ENCODE measurements at places on chromosomes 2 and 18. TPM values are rescaled to one million over a fixed set of nuclear protein-coding genes. Genes with fewer than 3 reads are reported as not detected.
A peak's percentile ranks its signal among the peaks of the same experiment; 100 is the strongest.

DNA sequence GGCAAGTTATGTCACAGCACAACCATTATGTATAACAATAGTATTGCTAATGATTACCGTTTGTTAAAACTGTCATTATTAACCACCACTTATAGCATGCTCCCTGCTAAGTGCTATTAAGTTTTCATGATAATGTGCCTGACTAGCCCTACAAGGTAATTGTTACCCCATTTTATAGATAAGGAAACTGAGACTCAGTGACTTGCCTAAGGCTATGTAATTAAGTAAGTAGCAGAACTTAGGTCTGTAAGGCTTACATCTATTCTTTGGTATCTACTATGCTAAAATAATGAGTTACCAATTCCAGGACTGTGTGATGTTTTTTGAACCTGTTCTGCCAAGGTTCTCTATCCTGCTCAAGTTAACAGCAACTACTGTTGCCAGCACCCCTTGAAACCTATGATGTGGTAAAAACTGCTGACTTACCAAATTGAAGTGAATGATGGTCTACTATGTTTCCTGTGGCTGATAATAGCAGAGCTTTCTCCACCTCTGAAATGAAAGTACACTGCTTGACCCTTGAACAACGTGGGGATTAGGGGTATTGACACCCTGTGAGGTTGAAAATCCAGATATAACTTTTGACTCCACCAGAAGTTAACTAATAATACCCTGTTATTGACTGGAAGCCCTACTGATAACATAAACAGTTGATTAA lies 18.2 kb downstream of the ACVR2A start:
- DNase-seq = no peak

- DNase-seq = no peak
These were observed 94.8 kb upstream of the HNRNPA3 start for GRCh38 chr2:177117755-177118154.

- no peak for DNase-seq
These were observed 49.7 kb downstream of the STK25 start for GRCh38 chr2:241458687-241459086.

DNA sequence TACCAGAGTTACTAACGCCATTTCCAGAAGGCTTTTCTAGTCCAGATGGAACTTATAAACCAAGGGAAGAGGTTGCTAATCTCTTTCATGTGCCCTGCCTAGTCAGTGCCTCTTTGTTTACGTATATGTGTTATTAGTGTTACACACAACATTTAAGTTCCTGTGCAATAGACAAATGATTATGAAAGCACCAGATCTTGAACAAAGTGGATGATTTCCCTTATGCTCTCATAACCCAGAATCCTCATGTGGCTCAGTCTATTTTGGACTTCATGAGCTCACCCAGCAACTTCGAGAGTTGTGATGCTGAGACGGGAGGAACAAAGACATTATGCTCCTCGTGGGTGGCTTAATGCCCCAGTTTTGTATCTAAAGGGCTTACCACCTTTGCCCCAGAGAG lies 214.4 kb upstream of the SP5 start:
- DNase-seq = no peak

SCYGR4 gene
- not detected for total RNA-seq

GRCh38 chr2:156541706-156542105 lies 105.5 kb downstream of the GPD2 start:
- DNase-seq = no peak

PSMG2 gene
- total RNA-seq = 56.2 TPM

LAPTM4A gene
- 172 TPM for total RNA-seq

ARHGAP28 gene
- 7.6 TPM for total RNA-seq

CCBE1 gene
- 2.9 TPM for total RNA-seq

BCL2L11 gene
- total RNA-seq = 90.1 TPM

DNA sequence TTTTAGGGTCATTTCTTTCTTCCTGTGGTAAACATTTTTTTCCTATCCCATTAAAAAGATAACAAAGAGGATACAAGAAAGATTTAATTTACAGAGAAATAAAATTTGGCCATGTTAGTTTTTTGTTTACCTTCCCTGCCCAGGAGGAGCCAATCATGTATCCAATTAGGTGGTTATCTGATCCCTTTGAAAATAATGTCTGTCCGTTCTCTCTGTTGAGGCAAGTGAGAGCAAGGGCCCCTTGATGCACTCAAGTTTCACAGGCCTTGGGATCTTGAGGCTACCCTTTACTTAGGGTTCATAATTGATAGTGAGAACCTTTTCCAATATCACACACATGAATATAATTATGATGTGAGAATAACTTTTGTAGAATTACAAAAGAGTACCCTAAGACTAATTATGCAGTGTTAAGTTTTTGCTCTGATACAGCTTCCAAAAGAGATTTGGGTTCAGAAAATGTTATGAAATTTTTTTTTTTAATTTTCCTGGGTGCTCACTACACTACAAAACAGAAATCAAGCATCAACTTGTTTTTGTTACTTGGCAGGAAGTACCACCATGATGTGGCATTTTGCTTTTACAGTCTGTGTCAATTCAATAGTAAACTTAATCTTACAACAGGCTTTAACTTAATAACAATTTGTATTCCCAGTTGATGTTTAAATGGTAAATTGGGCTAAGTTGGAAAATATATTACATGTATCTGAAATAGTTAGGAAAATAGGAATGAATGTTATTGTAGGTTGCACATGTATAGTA lies 42.0 kb downstream of the AFTPH start:
- no peak for DNase-seq

GRCh38 chr2:45510701-45511420 lies 100.2 kb downstream of the SRBD1 start:
- no peak for DNase-seq

MAPK4 gene
- 2.2 TPM for total RNA-seq

KIAA2012 gene
- total RNA-seq = not detected

- no peak for DNase-seq
These were observed 76.4 kb downstream of the TANC1 start for GRCh38 chr2:159044804-159045286.

GRCh38 chr2:152189622-152190495 lies 14.3 kb upstream of the STAM2 start:
- DNase-seq = no peak

RGPD3 gene
- total RNA-seq = 0.25 TPM

DPP4 gene
- 15.5 TPM for total RNA-seq

CACNB4 gene
- total RNA-seq = 4.9 TPM

RAB6D gene
- total RNA-seq = not detected

GRCh38 chr2:75432761-75433361 lies 127.9 kb downstream of the EVA1A start:
- no peak for DNase-seq

SH3RF3 gene
- 10.8 TPM for total RNA-seq

KCMF1 gene
- 29.7 TPM for total RNA-seq

KLHL41 gene
- 0.49 TPM for total RNA-seq

GRCh38 chr2:127348426-127349000 lies 39.3 kb downstream of the MAP3K2 start:
- DNase-seq = no peak

MC5R gene
- total RNA-seq = 0.74 TPM

GRCh38 chr2:86298411-86299390 lies 38.7 kb downstream of the REEP1 start:
- no peak for DNase-seq

DNA sequence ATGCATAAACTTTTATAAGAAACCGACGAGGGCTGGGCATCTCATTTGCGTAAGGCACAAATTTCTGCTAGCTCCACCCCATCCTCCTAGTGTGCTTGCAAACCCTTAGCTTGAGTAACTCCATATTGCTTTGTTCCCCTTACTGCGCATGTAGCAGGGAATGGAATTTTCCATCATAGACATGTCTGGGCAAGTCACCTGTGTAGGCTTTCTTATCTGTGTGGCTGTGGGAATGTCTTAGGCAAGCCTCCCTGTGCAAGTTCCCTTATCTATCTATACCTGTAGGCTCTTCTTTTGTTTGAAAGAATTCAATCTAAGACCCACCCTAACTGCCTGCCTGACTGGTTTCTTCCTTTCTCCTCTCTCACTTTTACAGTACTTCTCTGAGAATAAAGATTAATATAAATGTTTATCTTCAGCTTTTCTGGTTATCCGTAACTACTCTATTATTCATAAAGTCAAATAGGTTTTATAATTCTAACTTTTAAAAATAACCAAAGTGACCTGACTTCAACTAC lies 217.6 kb upstream of the FIGN start:
- DNase-seq = no peak

- peak; percentile 79 for DNase-seq
These were observed 54.6 kb downstream of the CYP27C1 start for GRCh38 chr2:127165539-127165935.

DNA sequence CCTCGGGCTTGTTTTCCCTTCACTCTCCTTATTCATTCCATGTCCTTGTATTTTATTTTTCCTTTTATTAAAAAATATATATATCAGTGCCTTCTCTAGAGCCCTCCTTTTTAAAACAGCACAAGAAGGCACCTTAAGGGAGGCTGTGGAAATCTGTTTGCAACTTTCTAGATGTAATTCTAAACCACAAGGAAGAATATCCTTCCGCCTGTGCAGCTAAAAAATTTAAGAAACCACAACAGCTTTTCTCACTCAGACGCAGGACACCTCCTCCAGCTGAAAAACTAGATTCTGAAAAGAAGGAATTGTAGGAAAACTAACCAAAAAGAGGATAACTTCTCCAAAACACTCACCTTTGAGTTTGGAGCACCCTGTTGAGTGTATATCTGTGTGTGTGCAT lies 142.2 kb downstream of the BCL11A start:
- DNase-seq = no peak

- DNase-seq = no peak
These were observed 123.9 kb upstream of the SLC1A4 start for GRCh38 chr2:64865073-64865830.

- no peak for DNase-seq
These were observed 226.0 kb upstream of the TANK start for GRCh38 chr2:160934263-160934662.

DNA sequence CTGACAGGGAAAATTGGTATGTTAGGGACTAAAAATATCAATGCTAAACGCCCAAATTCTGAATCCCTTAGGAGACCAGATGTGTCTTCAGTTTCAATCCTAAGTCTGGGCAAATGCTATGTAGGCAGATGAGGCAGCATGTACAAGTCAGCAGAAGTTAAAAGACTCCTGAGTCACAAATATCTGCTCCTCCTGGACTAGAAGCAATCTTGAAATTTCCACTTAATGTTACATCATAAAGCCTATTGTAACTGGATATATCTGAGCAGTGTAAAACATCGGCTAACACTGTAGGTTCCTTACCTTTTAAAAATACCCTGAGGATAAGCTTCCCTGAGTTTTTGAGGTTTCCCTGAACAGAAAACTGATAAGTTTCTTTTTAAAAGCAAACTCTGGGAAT lies 1087.6 kb upstream of the PIK3C3 start:
- DNase-seq = no peak

DNA sequence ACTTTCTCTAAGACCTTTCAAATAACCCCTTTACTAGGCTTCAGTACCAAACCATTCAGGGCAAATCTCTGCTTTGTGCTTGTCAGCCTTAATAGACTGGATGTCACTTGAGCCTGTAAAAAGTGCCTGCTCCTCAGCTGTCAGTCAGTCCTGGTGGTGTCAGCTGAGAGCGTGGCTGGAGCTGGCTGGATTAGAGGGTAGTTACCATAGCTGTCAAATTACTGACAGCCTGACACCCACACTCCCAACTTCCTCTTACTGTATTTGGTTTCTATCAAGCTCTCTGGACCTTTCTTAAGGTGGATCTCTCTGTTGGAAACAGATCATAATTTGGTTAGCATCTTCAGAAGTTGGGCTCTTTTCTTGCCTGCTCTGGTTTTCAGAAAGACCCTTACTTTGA lies 371.4 kb upstream of the ATP5MC3 start:
- no peak for DNase-seq

- DNase-seq = no peak
These were observed 41.7 kb upstream of the RND3 start for GRCh38 chr2:150528861-150529801.

GRCh38 chr2:60549238-60549927 lies 4.1 kb downstream of the BCL11A start:
- DNase-seq = no peak

DNA sequence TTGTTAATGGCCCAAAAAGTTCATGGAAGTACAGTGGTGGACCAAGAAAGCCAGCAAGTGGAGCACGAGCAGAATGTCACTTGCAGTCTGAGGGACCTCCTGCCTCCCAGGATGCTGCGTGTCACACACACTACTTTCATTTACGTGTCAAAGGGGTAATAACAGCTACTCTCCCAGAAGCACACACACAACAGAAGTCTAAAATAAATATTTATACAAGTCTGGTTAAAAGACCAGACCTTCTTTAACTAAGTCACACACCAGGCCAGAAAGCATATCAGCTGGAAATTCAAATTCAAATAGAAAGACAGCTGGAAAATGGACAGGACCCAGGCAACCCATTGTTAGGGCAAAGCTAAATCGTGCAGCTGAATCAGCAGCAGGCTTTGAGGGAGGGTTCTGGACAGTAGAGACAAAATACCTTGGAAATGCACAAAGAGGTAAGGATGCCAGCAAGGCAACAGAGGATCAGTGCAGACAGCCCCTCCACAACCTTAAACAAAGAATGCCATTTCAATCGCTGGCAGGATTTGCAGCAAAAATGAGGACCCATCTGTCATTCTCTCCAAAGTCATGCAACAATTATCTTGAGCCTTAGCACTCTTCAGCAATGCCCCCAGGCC lies 160.5 kb downstream of the TMEM163 start:
- no peak for DNase-seq

- no peak for DNase-seq
These were observed 64.7 kb upstream of the HNRNPA3 start for GRCh38 chr2:177147834-177148445.

KLHL30 gene
- total RNA-seq = 0.25 TPM

DNA sequence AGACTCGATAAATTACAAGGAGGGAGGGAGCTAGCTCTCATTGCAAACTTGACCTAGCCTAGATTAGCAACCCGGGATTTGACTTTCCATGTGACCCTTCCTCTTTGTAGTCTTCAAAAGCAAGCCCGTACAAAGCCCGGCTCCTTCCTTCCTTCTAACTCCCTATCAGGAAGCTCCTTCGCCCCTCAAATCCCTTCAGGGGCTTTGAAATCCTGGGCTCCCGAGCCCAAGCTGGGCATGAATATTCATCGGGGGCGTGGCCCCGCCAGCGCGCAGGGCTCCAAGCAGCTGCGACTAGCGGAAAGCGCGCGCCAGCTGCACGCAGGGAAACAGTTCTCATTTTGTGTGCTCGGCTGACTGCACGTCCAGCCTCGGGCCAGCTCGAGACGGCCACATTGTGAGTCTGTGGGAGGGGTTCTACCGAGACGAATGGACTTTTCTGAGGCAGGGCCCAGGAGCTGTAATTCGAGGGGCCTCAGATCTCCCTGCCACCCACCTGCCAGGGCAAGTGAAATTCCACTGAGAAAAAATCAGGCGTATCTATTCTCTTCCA lies 84.0 kb upstream of the PELI1 start:
- DNase-seq = no peak
